ENCODE measurements at places on chromosomes 7 and 10.

DNA sequence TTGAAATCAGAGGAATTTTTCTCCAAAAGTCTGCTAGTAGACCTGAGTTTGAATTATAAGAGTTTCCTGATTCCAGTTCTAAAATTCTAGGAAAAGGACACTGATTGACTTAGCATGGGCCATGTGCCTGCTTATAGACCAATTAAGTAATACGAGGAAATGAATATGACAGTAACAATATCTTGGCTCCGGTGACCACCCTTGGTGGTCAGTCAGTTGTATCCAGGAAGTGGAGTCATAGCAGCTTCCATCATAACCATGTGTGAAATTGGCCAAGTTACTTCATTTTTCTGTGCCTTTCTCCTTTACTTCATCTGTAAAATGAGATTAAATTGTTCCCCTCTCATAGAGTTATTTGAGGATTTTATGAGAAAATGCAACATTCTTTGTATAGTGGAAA is 66.9 kb downstream of the MTPAP start:
- no peak for DNase-seq

- DNase-seq, result no peak
Observed at GRCh38 chr7:106236065-106236464, 48.7 kb downstream of the NAMPT start.

DNA sequence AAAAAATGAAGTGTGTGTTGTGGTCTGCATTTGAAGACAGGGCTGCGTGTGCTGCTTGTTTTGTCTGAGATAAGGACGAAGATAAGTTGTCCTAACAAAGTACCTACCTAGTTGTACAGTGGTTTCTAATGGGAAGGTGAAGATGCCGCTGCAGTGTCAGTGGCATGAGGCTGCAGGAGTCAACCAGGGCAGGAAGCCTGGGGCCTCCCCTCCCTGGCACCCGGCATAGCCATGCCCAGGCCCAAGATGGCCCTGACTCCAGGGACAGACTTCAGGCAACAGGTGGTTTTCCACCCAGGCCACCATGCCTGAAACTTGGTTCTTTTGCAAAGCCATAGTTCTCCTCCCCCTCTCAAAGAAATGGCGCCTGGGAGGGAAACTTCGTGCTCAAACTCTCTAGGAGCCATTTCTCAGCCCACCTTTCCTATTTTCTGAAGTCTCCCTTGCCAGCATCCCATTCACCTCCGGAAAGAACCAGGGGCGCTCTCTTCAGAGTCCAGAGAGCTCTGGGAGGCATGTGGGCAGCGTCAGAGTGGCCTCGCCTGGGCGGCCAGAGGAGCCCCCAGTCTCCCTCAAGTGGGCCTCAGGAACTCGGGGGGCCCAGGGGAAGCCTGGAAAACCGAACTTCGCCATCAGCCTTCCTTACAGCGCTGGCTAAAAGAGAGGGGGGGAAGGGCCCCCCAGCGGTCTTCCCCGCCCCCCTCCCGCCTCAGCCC is 2.1 kb upstream of the KAT6B start:
- DNase-seq, result peak; percentile 51

- DNase-seq, result no peak
Observed at GRCh38 chr7:96388166-96388565, 66.3 kb upstream of the SLC25A13 start.

DNA sequence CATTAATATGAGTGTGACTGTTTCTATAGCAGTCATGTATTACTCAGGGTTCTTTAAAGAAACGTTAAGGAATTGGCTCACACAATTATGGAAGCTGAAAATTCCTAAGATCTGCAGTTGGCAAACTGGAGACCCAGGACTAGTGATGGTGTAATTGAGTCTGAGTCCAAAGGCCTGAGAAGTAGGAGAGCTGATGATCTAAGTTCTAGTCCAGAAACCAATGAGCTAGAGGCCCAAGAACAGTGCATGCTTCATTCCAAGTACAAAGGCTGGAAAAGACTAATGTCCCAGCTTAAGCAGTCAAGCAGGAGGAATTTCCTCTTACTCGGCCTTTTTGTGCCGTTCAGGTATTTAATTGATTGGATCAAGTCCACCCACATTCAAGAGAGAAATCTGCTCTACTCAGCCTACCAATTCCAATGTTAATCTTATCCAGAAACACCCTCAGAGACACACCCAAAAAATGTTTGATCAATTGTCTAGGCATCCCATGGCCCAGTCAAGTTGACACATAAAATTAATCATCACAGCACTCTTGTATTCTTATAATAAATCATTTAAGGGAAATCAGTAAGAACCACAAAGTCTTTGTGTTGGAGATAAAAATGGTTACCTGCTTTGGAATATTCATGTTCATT is 312.1 kb downstream of the PRKG1 start:
- DNase-seq, result no peak

- no peak for DNase-seq
Observed at GRCh38 chr10:88865281-88865876, 13.7 kb upstream of the ANKRD22 start.

DNA sequence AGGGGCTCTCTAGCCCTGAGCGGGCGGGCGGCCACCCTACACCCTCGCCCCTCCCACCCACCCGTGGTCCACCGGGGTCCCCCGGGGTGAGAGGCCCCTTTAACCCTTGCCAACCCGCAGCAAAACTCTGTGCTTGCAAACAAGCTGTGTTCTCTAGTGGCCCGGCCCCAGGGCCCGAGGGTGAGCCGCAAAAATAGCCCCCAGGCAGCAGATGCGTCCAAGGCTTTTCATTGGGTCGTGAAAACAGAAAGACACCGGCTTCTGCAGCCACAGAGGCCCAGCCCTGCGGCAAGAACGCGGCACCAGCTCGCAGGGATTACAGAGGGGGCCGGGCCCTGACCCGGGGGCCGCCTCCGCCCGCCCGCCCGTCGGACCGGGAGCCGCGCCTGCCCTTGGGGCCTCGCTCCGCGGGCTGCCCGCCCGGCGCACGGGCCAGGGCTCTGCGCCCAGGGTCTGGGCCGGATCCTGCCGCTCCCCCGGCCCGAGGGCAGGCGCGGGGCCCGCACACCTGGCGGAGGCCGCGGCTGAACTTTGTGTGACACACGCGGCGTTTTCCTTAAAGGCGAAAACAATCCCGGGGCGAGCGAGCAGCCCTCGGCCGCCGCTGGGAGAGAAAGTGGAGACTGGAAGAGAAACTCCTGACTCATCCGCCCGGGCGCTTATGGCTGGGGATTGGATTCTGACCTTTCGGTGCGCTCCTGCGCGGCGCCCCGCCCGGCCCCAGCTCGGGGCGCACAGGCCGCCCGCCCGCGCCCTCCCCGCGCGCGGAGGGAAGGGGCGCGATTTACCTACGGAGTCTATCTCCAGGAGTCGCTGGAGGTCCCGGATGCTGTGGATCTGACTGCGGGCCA is 2.8 kb downstream of the PDGFA start:
- peak; percentile 52 for DNase-seq

DNA sequence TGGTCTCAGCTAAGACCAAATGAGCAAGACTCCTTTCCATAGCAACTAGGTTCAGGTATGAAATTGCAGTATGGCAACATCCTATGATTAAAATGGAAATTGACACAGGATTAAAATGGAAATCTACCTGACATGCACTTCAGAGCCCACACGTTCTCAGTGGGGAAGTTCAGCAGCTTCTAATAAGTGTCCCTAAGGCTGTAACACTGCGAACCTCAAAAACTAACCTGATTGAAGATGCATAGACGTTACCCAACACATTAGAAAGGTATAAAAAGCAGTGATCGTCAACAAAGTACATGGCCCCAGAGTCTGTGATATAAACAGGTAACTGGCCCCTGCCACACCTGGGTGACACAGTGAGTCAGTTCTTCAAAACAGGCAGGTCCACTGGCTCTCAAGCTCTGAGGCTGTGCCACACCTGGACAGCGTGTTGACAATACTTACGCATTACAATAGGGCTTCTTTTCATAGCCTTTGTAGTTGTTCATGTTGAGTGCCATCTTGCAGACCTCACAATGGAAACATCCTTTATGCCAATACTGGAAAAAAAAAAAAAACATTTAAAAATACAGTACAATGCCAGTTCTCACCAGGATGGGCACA is 274.9 kb upstream of the NEBL start:
- DNase-seq, result no peak

DNA sequence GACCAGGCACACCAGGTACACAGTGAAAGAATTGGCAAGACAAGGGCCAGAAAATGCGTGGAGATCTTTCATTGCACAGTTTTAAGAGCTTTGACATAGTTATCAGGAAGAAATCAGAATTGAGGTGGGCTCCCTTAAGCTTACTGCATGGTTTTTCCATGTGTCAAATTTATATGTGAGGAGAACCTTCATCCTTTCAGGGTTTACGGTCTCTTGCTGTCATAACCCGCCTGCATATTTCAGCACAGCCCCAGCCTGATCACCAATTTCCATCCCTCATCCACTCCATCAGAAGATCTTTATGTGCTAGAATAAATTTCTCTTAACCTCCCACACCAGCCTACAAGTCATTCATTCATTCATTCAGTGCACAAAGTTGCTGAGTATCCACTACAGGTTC is 373.1 kb downstream of the KCNMA1 start:
- no peak for DNase-seq

DNA sequence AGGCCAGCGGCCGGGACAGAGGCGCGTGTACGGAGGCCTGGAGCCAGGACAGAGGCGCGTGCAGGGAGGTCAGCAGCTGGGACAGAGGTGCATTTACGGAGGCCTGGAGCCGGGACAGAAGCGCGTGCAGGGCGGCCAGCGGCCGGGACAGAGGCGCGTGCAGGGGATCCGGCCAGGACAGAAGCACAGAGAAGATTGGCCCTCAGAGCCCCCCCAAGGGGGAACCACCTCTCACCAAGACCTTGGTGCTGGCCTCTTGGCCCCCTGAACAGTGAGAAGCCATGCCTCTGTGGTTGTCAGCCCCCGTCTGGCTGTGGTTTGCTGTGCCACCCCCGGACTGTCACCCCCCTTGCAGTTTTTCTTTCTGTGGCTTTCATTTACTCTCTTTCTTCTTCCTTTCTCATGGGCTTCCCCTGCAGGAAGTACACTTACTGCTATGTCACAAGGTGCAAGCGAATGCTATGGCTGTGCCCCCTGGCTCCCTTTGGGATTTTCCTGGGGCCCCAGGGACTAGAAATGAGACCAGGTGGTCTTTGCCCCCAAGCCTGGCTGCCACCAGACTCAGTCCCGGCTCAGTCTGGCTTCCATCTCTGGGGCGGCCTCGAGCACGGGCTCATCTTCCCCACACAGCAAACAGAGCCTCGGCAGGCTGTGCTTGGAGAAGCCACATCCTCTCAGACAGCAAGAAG is 41.1 kb downstream of the INSIG1 start:
- peak; percentile 58 for DNase-seq

- no peak for DNase-seq
Observed at GRCh38 chr7:138666385-138666784, 34.8 kb downstream of the SVOPL start.

- no peak for DNase-seq
Observed at GRCh38 chr10:76973091-76974016, 664.3 kb downstream of the KCNMA1 start.

- DNase-seq, result no peak
Observed at GRCh38 chr7:93622036-93623033, 47.8 kb upstream of the CALCR start.

DNA sequence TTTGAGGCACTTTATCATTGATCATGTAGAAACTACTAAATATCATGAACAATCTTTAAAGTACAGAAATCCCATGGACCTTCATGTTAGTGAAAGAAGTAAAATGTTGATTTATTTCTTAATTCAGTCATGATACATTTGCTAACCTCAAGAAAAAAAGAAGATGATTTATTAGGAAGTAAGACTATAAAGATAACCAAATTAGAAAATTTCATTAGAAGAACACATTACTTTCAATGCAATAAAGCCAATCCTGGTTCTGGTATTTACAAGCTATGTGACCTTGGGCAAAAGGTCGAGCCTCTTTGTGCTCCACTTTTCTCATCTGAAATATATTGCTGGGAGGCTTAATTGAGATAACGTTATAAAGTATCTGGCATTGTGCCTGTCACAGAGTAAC is 365.0 kb downstream of the KIF20B start:
- no peak for DNase-seq

- no peak for DNase-seq
Observed at GRCh38 chr10:60835049-60835448, 56.8 kb downstream of the CDK1 start.

GRCh38 chr7:156943091-156944041 is 6.1 kb upstream of the NOM1 start:
- no peak for DNase-seq

DNA sequence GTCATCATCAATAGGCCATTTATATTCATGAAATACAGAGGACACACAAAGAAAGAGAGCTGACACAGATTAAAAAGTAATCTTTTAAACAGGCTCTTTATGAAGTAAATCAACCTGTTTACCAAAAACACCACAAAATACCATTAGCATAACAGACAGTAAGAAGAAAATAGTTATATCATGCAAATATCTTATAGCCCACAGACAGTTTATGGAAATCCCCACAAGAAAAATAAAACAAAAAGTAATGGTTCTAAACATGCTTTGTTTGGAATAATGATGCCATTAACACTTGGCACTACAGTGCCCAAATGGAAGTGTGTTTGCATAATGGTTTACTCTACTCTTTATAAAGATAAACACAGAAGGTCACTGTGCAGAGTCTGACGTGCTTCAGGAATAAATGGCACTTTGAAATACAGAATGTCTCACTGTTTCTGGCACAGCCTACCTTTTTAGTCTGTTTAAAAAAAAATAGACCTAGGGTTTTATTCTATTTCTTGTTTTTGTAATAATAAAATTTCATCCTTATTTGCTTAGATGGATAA is 30.1 kb downstream of the SEMA3D start:
- no peak for DNase-seq

DNA sequence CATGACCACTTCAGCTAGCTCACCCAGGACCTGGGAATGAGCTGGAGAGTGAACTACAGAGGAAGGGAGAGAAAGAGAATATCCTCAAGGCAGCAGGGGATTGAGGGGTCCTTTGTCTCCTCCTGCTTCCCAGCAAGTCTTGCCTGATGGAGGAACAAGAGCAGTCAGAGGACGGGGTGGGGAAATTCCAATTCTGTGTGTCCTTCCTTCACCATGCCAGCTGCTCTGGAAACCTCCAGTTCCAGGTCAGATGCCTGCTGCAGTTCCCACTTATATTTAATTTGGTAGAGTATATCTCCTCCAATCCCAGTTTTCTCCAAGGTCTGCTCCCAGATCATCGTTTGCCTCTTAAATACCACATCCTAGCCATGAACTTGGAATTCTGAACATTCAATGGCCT is 21.4 kb upstream of the LEP start:
- no peak for DNase-seq

DNA sequence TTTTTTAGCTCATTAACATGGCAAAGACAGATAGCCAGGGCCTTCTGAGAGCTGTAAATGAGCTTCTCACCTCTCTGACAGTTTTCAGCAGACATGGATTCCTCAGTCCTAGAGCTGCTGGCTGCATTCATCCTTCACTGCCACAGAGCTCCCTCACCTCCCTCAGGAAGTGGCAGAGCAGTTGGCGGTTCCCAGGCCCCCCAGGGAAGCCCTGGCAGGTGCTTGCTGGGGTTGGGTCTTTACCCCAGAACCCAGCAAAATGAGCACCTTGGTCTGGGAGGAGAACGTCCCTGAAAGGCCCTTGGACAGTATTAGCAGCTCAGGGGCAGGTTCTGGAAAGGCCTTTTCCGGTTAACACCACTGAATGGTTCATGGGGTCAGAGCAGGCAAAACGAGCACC is 288.0 kb downstream of the PTPRN2 start:
- DNase-seq, result no peak

All from stimulated activated CD8-positive, alpha-beta memory T cell treated with anti-CD3 and anti-CD28 coated beads, Interleukin-4, amount 100 ng/mL, for 48 hours (primary cell).